Urinary bladder (tissue), 4 donors: ENCODE measurements at places on chromosomes 6 and 20. TPM values are rescaled to one million over a fixed set of nuclear protein-coding genes. Genes with fewer than 3 reads are reported as not detected.

- no peak for DNase-seq
These were observed 69.8 kb downstream of the BTBD3 start for GRCh38 chr20:11987526-11987925.

DNA sequence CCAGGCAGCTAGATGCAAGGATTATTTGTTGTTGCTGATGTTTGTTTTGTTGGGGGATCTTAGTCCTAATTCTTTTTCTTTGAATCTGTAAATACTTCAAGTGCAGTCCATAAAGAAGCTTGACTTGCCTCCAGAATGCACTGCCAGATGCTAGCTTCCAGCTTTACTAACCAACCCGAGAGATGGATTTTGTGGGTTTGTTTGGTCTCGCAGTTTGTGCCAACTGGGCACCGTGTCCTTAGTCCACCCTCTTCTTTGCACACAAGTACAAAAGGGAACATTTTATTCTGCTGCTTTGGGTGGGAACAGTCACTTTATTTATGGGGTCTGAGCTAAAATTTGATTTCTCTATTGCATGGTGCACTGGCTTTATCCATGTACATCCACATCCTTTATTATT, 212.0 kb downstream of the PLCB1 start:
- no peak for DNase-seq

DNA sequence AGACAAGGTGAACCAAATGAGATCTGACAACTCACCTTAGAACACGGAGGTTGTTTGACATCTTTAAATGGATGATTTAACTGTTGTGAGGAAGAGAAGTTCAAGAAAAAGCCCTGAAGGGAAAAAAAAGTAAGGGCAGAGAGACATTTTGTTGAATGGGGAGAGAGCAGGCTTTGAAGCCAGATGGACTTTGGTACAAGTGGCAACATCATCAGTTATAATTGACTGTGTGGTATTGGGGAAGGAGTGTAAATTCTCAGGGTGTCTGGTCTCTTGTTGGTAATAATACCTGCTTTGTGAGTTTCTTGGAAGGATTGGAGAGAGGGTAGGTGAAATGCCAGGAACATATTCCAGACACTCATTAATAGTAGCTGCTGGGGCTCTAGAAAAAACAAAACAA, 21.6 kb downstream of the OGFRL1 start:
- no peak for DNase-seq

Gene MOG
- not detected for total RNA-seq

Gene CGA
- not detected for total RNA-seq

DNA sequence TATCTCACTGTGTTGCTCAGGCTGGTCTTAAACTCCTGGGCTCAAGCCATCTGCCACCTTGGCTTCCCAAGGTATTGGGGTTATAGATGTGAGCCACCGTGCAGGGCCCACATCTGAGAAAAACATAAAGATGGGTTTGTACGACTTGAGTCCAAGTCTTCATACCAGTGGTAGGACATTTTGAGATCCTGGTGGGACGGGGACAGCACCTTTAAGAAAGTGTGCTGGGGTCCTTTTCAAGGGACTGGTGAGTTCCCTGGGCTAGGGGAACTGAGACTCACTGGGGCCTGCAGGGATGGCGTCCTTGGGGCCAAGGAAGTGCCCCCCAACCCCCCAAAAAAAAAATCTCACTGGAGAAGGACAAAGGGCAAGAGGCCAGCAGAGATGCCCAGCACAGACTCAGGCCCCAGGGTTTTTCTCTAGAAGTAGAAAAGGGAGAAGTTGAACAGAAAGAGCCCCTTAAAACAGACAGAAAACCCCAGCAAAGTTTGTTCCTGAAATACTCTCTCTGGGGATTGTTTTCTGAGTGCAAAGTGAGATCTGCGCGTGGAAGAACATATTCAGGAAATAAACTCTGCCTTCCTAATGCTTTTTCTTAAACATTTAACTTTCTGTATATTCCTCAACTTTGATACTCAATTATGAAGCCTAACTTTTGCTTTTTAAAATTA, 10.7 kb downstream of the OSBPL2 start:
- DNase-seq: no peak

Gene NKAIN2
- total RNA-seq: 1.7 TPM

Gene SPATS1
- not detected for total RNA-seq

Gene SLC44A4
- total RNA-seq: 3.3 TPM

Gene C6orf118
- total RNA-seq: not detected

DNA sequence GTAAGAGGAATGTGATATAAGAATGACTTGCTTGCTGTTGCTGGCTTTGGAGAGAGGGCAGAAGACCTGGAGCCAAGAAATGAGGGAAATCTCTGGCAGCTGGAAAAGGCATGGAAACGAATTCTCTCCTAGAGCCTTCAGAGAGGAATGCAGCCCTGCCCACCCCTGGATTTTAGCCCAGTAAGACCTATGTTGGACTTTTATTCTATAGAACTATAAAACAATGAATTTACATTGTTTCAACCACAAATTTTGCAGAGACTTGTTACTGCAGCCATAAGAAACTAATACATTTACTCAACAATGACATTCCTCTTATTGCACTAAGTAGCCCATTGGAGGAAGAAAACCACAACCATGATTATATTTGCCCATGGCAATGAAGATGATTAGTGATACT, 39.5 kb upstream of the PREP start:
- no peak for DNase-seq

Gene MLIP
- total RNA-seq: 4.4 TPM

- DNase-seq: no peak
These were observed 36.1 kb downstream of the EFCAB8 start for GRCh38 chr20:32894711-32895355.

Gene DZANK1
- total RNA-seq: 3.1 TPM

DNA sequence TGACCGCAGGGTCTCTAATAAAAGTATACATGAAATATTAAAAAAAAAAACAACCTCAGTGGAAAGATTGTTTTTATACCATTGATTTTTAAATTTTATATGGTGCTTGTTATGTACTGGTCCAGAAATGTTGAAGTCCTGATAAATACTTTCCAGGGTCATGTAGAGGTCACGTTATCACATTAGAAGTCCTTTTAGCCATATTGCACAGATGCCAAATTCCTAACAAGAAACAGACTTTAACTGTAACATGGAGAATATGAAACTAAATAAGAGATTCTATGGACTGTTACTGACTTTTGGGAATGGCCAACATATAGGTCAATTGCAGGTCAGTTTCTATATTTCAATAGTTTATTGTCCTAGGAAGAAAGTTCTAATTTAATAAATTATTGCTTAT, 89.0 kb downstream of the ADGRB3 start:
- DNase-seq: no peak

- no peak for DNase-seq
These were observed 1.8 kb upstream of the PRDM1 start for GRCh38 chr6:106084106-106084988.
